ENCODE measurements at places on chromosomes 2 and 18. TPM values are rescaled to one million over a fixed set of nuclear protein-coding genes. Genes with fewer than 3 reads are reported as not detected.

GRCh38 chr18:37667836-37668235 lies 102.2 kb upstream of the CELF4 start:
- DNase-seq = no peak

- DNase-seq = no peak
Observed at GRCh38 chr18:77115192-77115953, 17.2 kb downstream of the MBP start.

GRCh38 chr18:10330428-10330827 lies 124.0 kb upstream of the APCDD1 start:
- DNase-seq = no peak

GRCh38 chr2:215982465-215982875 lies 30.9 kb downstream of the MREG start:
- no peak for DNase-seq

DNA sequence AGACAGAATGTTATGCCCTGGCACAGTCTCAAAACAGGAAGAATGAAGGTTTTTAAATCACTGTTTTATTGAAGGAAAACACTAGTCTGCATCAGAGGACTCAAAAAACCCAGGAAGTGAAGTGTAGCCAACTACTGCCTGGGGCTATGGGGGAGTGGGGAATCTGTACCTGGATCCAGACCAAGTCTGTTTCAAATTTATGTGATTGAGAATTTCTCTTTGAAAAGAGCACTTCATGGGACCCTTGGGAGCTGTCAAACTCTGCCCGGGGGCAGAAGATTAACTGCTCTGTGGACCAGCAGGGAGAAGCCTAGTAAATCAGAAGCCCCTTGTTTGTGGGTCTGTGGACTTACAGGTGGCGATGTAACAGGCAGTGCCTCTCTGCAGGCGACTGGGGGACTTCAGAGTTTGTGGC lies 45.3 kb upstream of the TANC1 start:
- DNase-seq = peak; percentile 44

DNA sequence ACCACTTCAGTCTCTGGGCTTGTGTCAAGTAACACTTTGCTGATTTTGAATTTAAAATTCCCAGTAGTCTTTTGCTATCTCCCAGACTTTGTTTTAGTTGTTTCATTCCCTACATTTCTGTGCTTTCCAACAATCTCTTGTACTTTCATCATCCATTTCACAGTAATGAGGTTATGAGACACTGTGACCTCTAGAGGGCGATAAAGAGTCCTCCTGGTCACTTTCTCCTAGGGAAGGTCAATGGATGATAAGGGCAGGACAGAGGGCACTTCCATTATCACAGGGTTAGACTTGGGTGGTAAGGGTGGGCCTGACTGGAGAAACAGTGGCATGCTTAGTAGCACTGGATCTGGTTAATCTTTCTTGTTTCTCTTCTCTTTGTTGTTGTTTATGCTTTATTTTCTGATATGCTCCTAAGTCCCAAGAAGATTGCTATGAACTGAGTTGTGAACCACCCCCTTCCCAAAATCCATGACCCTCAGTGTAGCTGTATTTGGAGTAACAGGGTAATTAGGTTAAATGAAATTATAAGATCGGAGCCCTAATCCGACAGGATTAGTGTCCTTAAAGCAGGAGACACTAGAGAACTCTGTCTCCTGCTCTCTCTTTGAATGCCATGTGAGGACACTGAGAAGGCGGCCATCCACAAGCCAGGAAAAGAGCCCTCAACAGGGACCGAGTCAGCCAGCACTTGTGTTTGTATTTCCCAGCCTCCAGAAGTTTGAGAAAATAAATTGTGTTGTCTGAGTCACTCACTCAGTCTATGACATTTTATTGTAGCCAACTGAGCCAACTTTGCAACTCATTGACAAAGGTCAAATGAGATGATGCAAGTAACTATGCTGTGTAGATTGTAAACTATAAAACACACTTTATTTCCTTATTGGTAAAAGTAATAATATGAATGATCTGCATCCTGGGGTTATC lies 779.2 kb downstream of the CNTNAP5 start:
- DNase-seq = peak; percentile 30

GRCh38 chr18:21074336-21075323 lies 37.0 kb downstream of the ROCK1 start:
- DNase-seq = no peak

DNA sequence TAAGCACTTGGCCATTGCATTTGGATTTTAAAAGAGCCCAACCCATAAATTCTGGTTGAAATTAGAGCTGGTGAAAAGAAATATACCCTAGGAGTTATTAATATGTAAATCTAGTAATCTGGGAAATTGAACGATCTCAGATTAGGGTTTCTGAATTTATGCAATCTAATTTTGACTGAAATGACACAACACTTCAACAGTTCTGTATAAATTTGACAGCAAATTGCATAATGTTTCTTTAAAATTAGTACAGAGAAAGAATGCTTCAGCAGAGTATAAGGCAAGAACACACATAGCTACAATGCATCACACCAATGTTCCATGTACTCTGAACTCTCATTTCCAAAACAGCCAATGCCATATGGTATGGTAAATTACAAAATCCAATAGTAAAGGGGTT lies 201.5 kb upstream of the ITGA4 start:
- DNase-seq = no peak

DNA sequence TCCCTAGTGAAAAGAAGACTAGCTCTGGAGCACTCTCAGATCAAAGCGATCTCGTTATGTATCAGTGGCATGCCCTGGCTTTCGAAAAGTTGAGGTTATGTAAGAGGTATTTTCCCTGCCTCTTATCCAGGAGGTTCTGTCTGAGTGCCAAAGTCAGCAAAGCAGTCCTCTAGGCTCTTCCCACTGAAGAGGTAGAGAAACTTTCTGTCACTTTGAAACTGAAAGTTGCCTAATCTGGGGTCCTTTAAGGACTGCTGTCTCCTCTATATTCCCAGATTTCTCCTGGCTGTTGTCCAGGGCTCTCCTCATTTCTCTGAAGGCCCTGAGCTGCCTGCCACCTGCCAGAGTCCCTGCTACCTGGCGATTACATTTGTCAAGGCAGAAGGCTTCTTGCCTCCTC lies 96.3 kb downstream of the B3GNT2 start:
- DNase-seq = no peak

GRCh38 chr2:213766062-213766461 lies 481.8 kb downstream of the SPAG16 start:
- no peak for DNase-seq

- DNase-seq = peak; percentile 22
Observed at GRCh38 chr2:96104487-96104861, 11.9 kb downstream of the ADRA2B start.

- no peak for DNase-seq
Observed at GRCh38 chr2:18156421-18156820, 278.0 kb downstream of the KCNS3 start.

DNA sequence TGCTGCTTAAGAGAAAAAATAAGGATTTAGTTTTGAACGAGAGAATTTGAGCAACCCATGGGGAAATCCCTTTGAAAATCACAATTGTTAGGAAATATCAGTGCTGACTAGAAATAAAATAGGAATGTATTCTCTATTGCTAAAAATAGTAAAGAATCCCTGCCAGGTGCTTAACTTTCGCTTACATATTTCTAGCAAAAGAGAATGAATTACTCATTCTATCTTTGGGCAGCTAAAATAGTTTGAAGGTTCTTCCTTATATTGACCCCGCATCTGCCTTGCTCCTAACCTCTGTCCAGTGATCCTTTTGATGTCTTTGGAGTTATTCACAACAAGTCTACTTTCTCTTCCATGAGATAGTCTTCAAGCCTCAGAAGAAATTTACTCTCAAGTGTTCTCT lies 103.8 kb downstream of the PLCL1 start:
- DNase-seq = no peak

- no peak for DNase-seq
Observed at GRCh38 chr2:46580416-46580815, 101.1 kb downstream of the TMEM247 start.

DNA sequence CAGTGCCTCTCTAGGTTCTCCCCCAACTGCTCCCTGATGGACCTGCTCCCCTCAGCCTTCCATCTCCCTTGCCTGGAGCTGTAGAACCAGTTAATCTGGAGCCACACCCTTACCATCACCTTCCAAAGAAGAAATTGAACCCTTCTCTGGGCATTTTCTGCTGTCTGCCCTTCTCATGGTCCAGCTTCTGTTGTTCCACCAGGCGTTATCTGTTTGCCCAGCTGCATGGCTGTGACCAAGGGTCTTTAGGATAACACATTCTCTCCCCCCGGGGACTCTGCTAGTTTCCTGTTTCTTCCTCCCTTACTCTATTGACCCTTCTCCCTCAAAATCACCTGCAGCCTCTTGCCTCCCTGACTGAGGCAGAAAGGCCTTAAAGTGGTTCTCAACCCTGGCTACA lies 3.2 kb upstream of the ANKRD53 start:
- no peak for DNase-seq

Gene SLC23A3
- total RNA-seq = 1.2 TPM

Gene PTPRM
- total RNA-seq = 6.2 TPM

Gene PLEKHH2
- 2.5 TPM for total RNA-seq

Gene PAX8
- not detected for total RNA-seq

Gene HAAO
- total RNA-seq = 5.3 TPM

Gene SP100
- 0.28 TPM for total RNA-seq

Gene UGT1A5
- not detected for total RNA-seq

Gene ADD2
- 124 TPM for total RNA-seq

Gene CCDC178
- total RNA-seq = 0.11 TPM

All from H9 (cell line).